HL-60 (cell line): ENCODE measurements at places on chromosomes 5 and 9.

GRCh38 chr9:131700765-131701435 is 39.0 kb downstream of the RAPGEF1 start:
- DNase-seq, result no peak

DNA sequence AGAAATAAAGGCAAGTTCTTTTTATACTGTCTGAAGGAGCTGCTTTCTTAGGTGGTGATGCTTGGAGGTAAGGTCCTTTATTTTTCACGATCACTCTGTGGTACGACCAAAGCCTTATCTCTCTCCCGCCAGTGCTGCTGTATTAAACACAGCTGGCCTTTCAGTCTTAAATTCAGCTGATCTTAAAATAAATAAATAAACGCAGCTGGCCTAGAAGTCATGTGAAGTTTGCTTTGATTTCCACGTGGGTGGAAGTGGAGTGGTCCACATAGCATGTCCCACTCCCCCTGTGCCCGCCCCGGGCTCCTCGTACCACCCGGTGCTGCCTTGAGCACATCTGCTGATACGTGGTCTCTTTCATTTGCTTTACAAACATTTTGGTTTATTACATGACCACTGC is 260.4 kb downstream of the FANCC start:
- DNase-seq, result no peak

- DNase-seq, result no peak
Measured at GRCh38 chr5:28110781-28111180, 1072.4 kb upstream of the CDH9 start.

GRCh38 chr5:66138637-66139317 is 5.3 kb upstream of the SREK1 start:
- DNase-seq, result no peak

DNA sequence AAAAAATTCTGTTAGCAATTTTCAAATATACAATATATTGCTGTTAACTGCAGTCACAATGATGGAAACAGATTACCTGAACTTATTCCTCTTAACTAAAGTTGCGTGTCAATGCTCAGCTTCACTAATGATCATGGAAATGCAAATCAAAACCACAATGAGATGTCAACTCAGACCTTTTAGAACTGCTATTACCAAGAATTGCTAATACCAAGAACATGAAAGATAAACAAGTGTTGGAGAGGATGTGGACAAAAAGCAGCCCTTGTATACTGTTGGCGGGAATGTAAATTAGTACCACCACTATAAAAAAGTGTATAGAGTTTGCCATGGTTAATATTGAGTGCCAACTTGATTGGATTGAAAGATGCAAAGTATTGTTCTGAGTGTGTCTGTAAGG is 1409.7 kb upstream of the CDH18 start:
- DNase-seq, result no peak

DNA sequence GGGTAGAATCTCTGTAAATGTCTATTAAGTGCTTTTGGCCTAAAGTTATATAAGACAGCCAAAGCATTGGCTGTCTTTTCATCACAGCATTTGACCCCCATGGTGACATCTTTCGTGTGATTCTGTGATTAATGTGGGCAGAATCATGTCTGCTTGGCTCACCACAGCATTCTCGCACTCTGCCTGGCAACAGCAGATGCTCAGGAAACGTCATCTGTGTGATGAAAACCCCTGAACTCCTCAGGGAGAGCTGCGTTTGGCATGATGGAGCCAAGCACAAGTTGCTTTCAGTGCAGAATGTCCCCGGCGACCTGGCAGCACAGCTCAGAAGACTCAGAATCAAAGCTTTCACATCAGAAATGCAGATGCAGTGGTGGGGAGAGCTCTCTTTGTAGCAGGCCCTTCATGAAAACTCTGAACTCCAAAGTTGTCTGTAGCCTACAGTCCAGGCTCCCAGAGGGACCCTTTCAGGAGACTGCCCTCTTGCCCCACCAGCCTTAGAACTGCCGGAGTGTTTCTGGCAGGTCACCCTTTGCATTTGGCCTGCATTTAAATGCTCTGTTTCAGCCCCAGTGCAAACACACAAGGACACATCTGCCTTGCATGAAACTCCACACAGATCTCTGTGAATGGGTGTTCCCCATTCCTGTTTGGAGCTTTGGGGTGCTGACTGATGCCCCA is 155.6 kb upstream of the PANK3 start:
- DNase-seq, result no peak

GRCh38 chr5:14534773-14535172 is 46.8 kb upstream of the OTULINL start:
- DNase-seq, result no peak

DNA sequence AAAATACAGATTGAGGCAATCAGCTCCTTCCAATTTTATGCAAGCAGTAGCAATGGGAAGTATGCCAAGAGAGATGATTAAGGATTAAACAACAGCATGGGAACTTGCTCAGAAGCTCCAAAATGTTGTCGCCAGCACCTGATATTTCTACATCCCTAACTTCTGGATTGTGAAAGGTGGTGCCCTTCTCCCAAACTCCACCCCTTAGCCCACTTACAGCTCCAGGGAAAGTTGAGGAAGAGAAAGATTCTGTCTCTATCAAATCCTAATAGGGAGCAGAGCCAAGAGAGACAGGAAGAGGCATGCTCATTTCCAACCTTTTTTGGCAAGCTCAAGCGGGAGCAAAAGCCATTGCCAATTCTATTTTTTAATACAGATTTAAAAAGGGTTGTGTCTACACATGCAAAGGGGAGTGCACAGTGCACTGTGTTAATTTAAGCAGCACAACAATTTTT is 92.4 kb upstream of the NR3C1 start:
- peak; percentile 4 for DNase-seq

DNA sequence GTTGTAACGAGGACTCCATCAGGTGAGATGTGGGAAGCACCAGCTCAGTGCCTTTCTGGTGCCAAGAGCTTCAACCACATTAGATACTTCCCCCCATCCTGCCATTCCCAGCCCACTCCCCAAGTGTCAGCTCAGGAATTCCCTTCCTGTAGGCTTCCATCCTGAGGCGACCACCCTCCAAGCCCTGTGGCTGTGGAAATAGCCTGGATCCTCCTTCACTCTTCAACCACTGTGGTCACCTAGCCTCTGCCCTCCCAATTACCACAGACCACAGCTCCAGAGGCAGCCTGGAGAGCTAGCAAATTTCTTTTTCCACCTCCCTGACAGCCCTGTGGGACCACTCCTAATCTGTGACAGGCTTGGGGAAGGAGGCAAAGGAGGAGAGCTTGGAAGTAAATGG is 219.8 kb upstream of the MAP3K1 start:
- DNase-seq, result no peak

DNA sequence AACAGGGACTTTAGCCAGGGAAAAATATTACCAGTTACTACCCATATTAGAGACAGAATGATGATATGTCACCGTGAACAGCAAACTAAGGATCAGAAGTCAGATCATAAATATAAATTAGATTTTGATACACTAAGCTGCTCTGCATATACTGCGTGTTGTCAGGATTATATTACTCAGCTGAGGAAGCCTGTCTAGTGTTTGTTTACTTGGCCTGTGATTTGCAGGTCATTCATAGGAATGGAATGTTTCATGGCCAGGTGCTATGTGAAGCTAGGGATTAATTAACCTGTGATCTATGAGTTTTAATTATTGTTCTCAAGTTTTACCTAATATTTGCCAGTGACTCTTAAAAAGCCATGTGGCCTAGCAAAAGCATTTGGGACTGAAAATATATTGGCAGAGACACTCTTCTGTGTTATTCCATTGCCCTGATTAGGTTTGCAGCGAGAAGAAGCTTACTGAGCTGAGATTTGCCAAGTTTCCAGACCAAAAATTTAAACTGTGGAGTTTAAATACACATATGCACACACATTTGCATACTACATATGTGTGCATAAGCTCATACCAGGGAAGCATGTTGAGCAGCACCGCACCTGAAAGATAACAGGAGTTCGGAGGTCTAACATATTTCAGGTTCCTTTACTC is 496.3 kb upstream of the GRIA1 start:
- no peak for DNase-seq

- DNase-seq, result no peak
Measured at GRCh38 chr9:14030375-14031059, 283.4 kb downstream of the NFIB start.

DNA sequence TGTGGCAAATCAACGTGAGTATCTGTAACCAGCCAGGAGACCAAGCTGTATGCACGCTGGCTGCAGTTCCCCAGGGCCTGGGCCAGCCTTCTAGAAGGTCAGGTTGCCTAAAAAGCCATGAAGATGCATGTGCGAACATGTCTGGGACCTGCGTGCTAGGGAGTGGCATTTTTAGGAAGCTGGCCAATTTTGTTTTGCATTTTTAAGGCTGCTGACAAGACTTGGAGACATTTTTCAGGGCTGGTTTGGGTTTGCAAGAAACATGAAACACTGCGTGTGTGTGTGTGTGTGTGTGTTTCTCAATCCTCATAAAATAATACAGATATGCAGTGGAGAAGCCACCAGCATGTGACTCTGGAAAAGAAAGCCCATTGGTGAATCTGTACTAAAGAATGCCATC is 5.1 kb downstream of the TGFBI start:
- no peak for DNase-seq

DNA sequence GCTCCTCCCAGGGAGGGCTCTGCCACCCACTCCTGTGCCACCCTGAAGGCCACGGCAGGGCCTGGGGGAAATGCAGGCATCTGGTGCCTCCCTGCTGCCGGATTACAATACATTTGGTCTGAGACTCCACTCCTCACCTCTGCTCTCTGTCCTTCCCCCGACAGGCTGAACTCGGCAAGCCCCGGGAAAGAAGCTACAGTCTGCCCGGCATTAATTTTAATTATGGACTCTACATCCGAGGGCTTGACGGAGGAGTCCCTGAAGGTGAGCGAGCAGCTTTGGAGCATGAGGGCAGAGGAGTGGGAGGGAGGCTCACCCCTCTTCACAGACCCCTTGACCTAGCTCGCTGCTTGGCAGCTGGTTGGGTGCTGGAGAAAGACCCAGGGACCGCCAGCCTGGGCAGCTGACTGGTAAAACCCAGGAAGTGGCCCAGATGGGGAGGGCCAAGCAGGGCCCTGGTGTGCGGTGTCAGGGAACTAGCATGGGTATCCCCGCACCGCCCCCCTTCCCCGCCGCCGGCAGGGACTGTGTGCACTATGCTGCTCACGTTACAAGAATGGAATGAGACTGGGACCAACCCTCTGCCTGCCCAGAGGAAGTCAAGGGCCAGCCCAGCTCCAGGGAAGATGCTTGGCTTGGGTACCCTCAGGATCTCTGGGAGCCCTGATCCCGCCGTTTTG is 83.7 kb upstream of the BARHL1 start:
- DNase-seq, result no peak

GRCh38 chr9:128383007-128383753 is 12.0 kb downstream of the URM1 start:
- no peak for DNase-seq

GRCh38 chr9:95409650-95410426 is 92.3 kb upstream of the FANCC start:
- DNase-seq, result peak; percentile 82

DNA sequence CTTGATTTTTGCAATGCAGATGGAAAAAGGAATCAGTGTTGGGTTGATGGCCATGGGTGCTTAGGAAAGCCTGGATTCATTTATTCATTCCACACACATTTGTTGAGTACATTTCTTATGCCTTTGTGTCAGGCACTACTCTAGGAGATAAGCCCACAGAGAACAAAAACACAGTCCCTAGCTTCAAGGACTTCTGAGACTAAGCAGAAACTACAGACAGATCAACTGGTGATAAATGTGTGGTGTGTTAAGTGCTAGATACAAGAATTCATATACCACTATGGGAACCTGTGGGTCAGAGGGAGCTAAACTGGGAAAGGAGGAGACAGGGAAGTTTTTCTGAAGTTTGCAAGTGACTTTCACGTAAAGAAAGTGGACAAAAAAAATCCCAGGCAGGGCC is 119.9 kb downstream of the CEMIP2 start:
- DNase-seq, result no peak

GRCh38 chr5:44862808-44863207 is 54.1 kb downstream of the MRPS30 start:
- DNase-seq, result no peak

- DNase-seq, result no peak
Measured at GRCh38 chr5:105506692-105507277, 1944.2 kb upstream of the NUDT12 start.

DNA sequence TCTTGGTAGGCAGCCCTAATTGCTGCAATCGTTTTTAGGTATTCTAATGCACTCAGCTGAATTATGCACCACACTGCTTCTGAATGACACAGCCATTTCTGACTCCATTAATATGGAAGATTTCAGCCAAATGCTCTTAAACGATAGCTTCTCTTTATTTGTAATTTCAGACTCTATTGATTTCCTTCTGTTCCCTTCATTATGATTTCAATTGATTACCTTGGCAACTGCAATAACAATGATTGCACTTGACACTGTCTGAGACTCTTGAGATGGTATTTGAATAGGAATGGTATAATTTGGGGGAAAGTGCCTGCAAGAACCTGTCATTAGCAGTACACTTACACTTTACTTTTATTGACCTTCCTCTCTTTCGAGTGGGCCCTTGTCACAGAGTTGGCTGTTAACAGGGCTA is 296.1 kb upstream of the DMAC1 start:
- DNase-seq, result no peak

GRCh38 chr5:76257225-76257833 is 145.8 kb upstream of the IQGAP2 start:
- DNase-seq, result no peak

DNA sequence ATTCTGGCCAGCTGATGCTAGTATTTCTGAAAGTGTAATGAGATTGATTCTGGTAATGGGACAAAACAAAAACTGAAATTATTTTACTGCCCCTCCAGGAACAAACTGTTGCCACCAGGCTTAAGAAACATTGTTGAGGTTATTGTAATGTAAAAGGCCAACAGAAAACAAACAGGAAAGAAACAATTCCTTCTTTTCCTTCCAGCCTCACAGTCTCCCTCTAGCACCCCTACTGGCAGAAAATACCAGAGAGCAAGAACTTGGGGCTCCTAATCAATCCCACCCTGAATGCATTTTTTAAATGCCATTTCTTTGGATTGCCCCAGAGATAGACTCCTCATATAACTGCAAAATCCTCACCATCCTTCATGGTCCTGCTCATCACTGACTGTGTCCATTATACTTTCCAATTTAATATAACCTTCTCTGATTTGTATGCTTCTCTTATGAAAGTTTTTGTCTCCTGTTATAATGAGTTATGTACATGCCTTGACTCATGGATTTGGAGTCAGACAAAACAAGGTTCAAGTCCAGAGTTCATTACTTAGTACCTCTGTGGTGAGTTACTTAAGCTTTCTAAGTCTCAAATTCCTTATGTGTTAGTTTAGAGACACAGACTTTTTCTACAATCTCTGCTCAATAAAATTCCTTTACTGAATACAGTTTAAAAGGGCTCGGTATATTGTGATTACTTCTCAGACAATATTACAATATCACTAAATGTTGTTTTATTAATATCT is 157.9 kb upstream of the FBN2 start:
- DNase-seq, result no peak

DNA sequence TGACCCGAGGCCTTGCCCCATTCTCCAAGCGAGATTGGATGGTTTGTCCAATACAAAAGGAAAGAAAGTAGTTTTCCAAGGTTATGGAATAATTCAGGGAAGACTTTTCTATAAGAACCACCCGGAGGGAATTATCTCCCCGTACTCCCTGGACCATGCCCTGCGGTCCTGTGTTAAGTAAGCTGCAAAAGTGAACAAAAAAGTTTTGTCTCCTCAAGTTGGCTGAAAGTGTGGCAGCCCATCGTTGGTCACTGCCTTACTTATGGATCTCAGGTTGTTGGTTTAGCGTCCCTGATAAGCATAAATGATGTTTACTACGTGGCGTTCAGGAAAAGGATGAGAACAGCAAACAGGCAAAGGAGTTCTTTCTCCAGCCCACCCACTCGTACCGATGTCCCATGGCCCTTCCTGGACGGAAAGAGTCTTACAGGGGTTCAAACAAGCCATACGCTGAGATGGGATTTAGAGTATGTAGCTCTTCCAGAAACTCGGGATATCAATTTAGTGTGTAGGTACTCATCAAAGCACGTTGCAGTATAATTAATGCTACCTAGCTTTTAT is 413 bp upstream of the AUH start:
- no peak for DNase-seq
